ENCODE measurements at places on chromosomes 16 and 17. TPM values are rescaled to one million over a fixed set of nuclear protein-coding genes. Genes with fewer than 3 reads are reported as not detected.
A peak's percentile ranks its signal among the peaks of the same experiment; 100 is the strongest.

- H3K36me3 ChIP-seq, result no peaks in the 10 kb centered on the region
- DNase-seq, result no peak
- peaks cover 24% of the 10 kb centered on the region for H3K4me1 ChIP-seq
- H3K27me3 ChIP-seq, result no peaks in the 10 kb centered on the region
- H3K27ac ChIP-seq, result no peak overlapping the region
Observed at GRCh38 chr17:78759203-78759968, 22.7 kb downstream of the CYTH1 start.

- H3K27ac ChIP-seq, result no peak overlapping the region
- H3K36me3 ChIP-seq, result no peaks in the 10 kb centered on the region
- no peaks in the 10 kb centered on the region for H3K27me3 ChIP-seq
Observed at GRCh38 chr16:5036228-5037156, 2.8 kb upstream of the NAGPA start.

DNA sequence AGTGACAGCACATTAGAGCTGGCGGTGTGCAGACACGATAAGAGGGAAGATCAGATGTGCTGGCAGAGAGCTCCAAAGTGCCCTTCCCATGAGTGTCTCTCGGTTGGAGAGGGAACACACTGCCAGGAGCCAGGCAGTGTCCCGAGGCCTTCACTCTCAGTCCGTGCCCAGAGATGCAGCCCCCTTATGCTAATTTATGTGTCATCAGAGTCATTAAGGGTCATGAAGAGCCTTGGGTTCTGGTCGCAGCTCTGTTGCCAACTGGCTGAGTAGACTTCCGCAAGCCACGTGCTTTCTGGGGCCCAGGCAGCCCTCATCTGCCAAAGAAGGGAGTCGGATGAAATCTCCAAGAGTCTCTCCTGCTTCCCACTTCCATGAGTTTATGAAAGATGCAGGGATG lies 232.5 kb downstream of the MSI2 start:
- no peaks in the 10 kb centered on the region for H3K4me1 ChIP-seq
- H3K36me3 ChIP-seq, result no peaks in the 10 kb centered on the region
- no peak overlapping the region for H3K27ac ChIP-seq
- H3K27me3 ChIP-seq, result no peaks in the 10 kb centered on the region
- DNase-seq, result no peak
- no peak overlapping the region for H3K4me3 ChIP-seq

DNA sequence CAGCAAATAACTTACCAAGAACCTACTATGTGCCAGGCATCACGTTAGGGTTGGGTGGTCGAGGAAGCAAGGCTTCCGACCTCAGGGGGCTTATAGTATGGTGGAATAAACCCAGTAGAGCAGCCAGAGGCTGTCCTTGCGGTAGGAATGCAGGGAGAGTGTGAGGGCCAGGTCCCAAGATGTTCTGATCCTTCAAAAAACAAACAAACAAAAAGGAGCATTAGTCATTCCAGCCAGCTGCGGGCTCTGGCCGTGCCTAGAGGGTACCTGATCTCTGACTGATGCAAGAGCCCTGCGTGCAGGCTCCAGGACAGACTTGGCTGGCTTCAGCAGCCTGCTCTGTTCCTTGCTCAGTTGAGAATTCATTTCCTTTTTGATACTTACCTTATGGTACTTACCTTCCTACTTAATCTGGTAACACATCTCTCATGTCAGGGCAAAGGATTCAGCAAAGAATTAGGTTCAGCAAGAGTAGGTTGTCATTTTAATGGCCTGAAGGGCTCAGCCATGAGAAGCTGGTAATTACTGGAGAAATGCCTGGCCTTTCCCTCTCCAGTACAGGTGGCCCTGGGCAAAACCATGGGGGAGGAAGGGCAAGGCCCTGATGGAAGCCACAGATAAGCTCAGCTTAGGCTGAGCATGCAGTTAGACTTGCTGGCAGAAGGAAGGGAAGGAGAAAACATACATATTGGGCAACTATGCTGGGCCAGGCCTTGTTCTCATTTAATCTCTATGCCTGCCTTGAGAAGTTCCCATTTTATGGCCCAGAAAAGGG lies 18.4 kb downstream of the CYB5D2 start:
- peak overlapping the region; percentile 14 for H3K27ac ChIP-seq
- peaks cover 37% of the 10 kb centered on the region for H3K4me1 ChIP-seq
- DNase-seq, result no peak
- no peaks in the 10 kb centered on the region for H3K27me3 ChIP-seq
- no peaks in the 10 kb centered on the region for H3K36me3 ChIP-seq

DNA sequence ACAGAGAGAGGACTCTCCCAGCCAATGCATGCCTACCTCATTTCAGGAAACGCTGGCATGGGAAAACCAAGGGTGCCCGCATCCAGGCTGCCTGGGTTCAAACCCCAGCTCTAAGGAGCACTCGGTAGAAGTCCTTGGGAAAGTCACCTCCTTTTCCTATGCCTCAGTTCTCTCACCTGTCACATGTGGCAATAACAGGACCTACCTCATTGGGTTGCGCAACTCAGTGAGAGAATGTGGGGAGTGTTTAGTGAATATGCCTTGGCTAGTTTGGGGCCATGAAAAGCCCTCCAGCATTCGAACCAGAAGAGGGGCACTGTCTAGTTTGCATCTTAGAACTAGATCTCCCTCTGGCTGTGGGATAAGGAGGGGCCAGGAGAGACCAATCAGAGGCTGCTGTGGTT lies 9.0 kb upstream of the NXPH3 start:
- H3K4me3 ChIP-seq, result no peak overlapping the region
- H3K27me3 ChIP-seq, result no peaks in the 10 kb centered on the region
- H3K27ac ChIP-seq, result peak overlapping the region; percentile 4
- H3K4me1 ChIP-seq, result peaks cover 34% of the 10 kb centered on the region

- no peaks in the 10 kb centered on the region for H3K27me3 ChIP-seq
- DNase-seq, result no peak
- no peak overlapping the region for H3K27ac ChIP-seq
- H3K4me1 ChIP-seq, result no peaks in the 10 kb centered on the region
Observed at GRCh38 chr17:80379348-80379747, 35.6 kb upstream of the ENDOV start.

DNA sequence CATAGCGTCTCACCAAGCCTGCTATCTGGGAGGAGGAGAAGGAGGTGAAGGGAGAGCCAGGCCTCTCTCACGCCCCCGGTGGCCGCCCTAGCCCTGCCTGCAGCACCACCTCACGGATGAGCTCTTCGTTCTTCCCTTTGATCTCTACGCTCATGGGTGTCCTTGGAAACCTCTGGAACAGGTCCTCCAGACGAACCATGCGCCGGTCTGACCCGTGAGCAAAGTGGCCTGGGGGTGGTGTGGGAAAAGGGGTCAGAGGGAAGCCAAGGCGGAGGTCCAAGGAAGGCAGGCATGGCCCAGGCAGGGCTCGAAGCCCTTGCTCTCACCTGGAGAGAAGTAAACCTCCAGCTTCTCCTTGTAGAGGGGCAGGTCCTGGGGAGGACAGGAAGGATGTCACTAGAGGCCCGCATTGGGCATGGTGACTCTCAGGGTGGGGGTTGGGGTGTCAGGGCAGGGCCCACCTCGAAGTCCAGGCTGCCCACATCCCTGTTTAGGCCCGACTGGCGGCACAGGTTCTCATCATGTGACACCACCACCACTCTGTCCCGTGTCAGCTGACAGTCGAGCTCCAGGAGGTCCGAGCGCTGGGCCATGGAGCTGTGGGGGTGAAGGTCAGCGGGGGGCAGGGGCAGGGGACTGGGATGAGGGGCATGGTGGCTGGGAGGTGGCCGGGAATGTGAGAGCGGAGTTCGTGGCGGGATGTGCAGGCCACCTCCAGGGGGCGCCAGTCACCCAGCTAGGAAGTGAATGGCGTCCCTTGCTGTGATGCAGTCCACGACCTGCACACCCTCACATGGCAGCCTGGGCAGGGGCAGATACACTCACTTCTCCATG lies 923 bp downstream of the GDPD3 start:
- peaks cover 18% of the 10 kb centered on the region for H3K4me1 ChIP-seq
- H3K27ac ChIP-seq, result no peak overlapping the region
- DNase-seq, result no peak
- no peaks in the 10 kb centered on the region for H3K27me3 ChIP-seq

The STARD3 gene
- total RNA-seq, result 148 TPM

The EARS2 gene
- 46.7 TPM for total RNA-seq
